Stimulated activated CD8-positive, alpha-beta memory T cell treated with anti-CD3 and anti-CD28 coated beads, Interleukin-15, amount 100 ng/mL, for 48 hours (primary cell): ENCODE measurements at places on chromosomes 12 and 14.

DNA sequence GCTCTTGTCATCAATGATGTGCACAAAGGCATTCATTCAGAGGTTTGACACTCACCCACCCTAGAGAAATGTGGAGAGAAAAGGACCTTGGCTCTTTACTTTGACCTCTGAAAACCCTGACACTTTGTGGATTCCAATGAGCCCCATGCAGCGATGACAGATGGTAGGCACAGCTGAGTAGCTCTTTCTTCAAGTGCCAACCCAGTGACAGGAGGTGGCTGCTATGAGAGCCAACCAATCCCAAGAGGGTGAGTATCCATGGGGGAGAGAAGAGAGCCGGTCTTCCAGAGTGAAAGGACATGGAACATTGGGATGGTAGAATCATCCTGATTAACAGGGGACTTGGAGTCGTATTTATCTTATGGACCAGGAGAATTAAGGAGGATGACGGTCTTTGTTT, 17.8 kb downstream of the SLC8A3 start:
- no peak for DNase-seq

- DNase-seq = no peak
Measured at GRCh38 chr14:95756751-95757150, 42.8 kb upstream of the TCL1A start.

- no peak for DNase-seq
Measured at GRCh38 chr14:27688841-27689444, 1077.6 kb upstream of the FOXG1 start.

GRCh38 chr12:88185279-88185678, 43.2 kb downstream of the TMTC3 start:
- DNase-seq = no peak

DNA sequence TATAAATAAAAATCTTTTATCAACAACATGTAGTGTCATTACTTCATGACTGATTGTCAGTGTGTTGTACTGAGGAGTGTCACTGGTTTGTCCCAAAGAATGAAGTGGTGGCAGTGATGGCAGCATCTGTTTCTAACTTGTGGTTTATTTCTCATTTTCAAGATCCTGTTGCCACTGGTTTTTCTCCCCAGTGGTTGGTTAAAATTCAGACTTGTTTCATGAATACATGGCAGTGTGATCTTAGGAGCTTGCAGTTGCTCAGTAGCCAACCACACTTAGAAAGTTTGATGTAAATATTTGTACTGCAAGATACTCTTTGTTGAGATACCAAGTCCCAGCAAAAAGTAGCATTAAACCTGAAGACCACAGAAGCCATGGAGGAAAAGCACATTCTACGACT, 69.8 kb downstream of the PLEKHA5 start:
- DNase-seq = no peak

DNA sequence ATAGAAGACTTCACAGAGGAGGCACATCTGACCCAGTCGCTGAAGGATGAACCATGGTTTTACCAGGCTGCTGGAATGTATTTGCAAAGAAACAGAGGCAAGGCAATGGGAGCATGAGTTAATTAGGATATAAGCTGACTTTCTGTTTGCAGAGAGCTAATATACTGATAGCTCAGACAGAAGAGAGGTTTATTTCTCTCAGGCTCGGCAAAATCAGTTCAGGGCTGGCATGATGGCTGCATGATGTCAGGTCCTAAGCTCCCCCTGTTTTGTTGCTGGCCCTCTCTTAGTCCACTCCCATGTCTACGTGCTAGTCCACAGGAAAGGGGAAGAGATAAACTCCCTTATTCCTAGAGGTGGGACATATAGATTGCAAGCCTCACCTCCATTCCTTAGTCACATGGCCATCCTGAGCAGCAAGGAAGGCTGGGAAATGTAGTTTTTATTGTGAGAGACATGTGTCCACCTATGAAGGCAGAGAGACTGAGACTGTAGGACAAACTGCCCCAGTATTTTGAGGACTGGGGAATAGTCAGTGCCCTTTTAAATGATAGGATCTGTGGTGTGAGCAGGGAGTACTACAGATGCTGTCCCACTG, 224.5 kb downstream of the VRK1 start:
- no peak for DNase-seq

DNA sequence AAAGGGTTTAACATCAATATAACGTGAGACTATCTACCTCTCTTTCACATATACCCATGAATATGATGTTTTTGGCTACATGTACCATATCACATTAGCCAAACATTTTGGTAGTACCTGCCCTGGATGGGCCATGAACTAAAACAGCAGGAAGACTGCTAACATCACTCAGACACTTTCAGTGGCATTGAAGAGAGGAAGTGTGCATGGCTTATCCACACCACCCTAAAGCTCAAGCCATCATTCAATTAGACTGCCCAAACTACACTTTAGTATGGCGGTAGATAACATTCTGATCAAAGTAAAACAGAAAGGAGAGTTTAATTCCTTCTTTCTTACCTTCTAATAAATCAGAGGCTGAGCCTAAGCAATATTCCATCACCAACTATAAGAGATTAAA, 103.0 kb downstream of the PEBP1 start:
- DNase-seq = no peak

DNA sequence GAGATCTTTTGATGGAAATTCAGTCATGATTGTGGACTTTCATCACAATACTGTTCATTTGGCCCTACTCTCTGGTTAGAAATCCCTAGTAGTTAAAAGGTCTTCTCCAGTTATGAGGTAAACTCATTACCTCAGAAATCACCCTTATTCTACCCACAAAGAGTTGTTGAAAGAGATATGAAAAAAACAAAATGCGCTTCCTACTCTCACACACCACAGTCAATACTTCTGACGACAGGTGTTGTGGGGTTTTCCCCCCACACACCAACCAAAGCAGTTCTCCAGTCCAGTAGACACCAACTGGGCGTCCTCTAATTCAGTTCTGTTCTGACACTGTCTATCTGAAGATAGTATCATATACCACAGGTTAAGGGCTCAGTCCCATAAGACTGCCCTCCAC, 54.9 kb downstream of the TRMT5 start:
- no peak for DNase-seq

- DNase-seq = no peak
Measured at GRCh38 chr12:105083551-105084105, 630 bp downstream of the ALDH1L2 start.

GRCh38 chr12:118145798-118146156, 9.9 kb downstream of the PEBP1 start:
- no peak for DNase-seq

DNA sequence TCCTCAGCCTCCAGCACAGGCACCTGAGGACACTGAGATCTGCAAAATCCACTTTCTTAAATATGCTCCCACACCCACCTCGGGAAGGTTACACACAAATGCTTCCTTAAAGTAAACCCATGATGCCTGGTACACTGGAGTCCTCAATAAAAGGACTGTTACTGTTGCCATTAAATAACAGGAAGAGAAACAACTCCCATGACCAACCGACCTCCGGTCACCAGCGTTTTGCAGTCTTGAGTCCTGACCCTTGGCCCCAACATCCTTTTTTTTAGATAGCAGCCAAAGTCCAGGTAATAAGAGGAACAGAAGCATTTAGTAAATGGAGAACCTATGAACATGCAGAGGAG, 42.4 kb downstream of the ITPK1 start:
- no peak for DNase-seq
